ENCODE measurements at places on chromosomes 5 and 9. TPM values are rescaled to one million over a fixed set of nuclear protein-coding genes. Genes with fewer than 3 reads are reported as not detected.

The CEL gene
- total RNA-seq: 1.9 TPM

The HRH2 gene
- total RNA-seq: not detected

The STING1 gene
- total RNA-seq: 127 TPM

The ANKRD18A gene
- total RNA-seq: 0.21 TPM

The ADAMTS2 gene
- not detected for total RNA-seq

The LCN9 gene
- not detected for total RNA-seq

The FOXD1 gene
- 0.20 TPM for total RNA-seq

The CDX1 gene
- not detected for total RNA-seq

The PFDN1 gene
- 108 TPM for total RNA-seq

The ERBIN gene
- 60.1 TPM for total RNA-seq

The GLDC gene
- total RNA-seq: 2.6 TPM

The PRDM9 gene
- total RNA-seq: not detected

The AQP7 gene
- total RNA-seq: 3.7 TPM

The SOX30 gene
- not detected for total RNA-seq

The STXBP1 gene
- total RNA-seq: 51.3 TPM

The CAMK2A gene
- not detected for total RNA-seq

The RNF180 gene
- total RNA-seq: 5.6 TPM

The FBLL1 gene
- 0.44 TPM for total RNA-seq

The MSMP gene
- total RNA-seq: 18.8 TPM

The COL23A1 gene
- not detected for total RNA-seq

The LMX1B gene
- not detected for total RNA-seq

The IFNA6 gene
- total RNA-seq: not detected

The PAPPA gene
- total RNA-seq: 0.13 TPM

The CAMK4 gene
- total RNA-seq: 8.2 TPM

The C9orf152 gene
- total RNA-seq: not detected

The SPATA9 gene
- not detected for total RNA-seq

The NUP214 gene
- total RNA-seq: 65.9 TPM

The ACSL6 gene
- total RNA-seq: not detected

The BRIX1 gene
- 28.4 TPM for total RNA-seq

The FOXD4 gene
- total RNA-seq: 0.42 TPM

The WNK2 gene
- not detected for total RNA-seq

The NUTM2F gene
- total RNA-seq: not detected

The DMGDH gene
- total RNA-seq: not detected

The CCL27 gene
- not detected for total RNA-seq

The DRD1 gene
- not detected for total RNA-seq

The SPINK13 gene
- not detected for total RNA-seq

The FAM219A gene
- total RNA-seq: 39.5 TPM

The MSANTD3 gene
- 88.5 TPM for total RNA-seq

The ATP10B gene
- not detected for total RNA-seq

The FAM81B gene
- not detected for total RNA-seq

The LECT2 gene
- not detected for total RNA-seq

The PRRC2B gene
- total RNA-seq: 256 TPM

The ARID3C gene
- total RNA-seq: not detected

The DND1 gene
- 1.1 TPM for total RNA-seq

The OBP2B gene
- total RNA-seq: not detected

The MELK gene
- 52.1 TPM for total RNA-seq

The NMUR2 gene
- not detected for total RNA-seq

The AQP3 gene
- 0.93 TPM for total RNA-seq

The IGFBPL1 gene
- total RNA-seq: not detected

The OR1J4 gene
- total RNA-seq: not detected

The INSL4 gene
- total RNA-seq: not detected

The IL4 gene
- total RNA-seq: not detected

The SH3GL2 gene
- not detected for total RNA-seq

The WDR38 gene
- total RNA-seq: not detected

The PCDHA13 gene
- total RNA-seq: not detected

The REEP2 gene
- 4.4 TPM for total RNA-seq
